ENCODE measurements at places on chromosomes 2 and 18. TPM values are rescaled to one million over a fixed set of nuclear protein-coding genes. Genes with fewer than 3 reads are reported as not detected.

Gene BUB1
- 49.5 TPM for total RNA-seq

Gene GTF3C2
- total RNA-seq, result 19.2 TPM

Gene COL3A1
- 1,261 TPM for total RNA-seq

Gene DNAJC10
- 151 TPM for total RNA-seq

All from regular cardiac myocyte (primary cell).